ENCODE measurements at places on chromosomes 5 and 9.

- DNase-seq = no peak
Measured at GRCh38 chr5:33843579-33843978, 48.2 kb downstream of the ADAMTS12 start.

DNA sequence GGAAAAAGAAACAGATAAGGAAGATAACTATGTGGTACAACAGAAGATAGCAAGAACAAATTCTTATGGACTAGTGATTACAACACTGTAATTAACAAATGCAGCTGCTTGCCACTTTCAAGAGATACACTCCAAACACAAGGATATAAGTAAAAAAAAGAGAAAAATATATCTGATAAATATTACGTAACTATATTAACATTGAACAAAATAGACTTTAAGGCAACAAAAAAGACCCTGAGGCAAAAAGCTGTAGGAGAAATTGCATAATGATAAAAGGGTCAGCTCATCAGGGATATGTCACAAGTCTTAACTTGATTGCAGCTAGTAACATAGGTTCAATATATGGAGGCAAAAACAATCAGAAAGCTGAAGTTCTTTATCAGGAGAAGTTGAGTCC, 51.3 kb upstream of the RNF130 start:
- no peak for DNase-seq

- DNase-seq = no peak
Measured at GRCh38 chr5:17169507-17169906, 47.9 kb upstream of the BASP1 start.

GRCh38 chr9:23555851-23556250, 270.2 kb downstream of the ELAVL2 start:
- no peak for DNase-seq

GRCh38 chr5:136769093-136769492, 403.7 kb upstream of the TRPC7 start:
- no peak for DNase-seq

DNA sequence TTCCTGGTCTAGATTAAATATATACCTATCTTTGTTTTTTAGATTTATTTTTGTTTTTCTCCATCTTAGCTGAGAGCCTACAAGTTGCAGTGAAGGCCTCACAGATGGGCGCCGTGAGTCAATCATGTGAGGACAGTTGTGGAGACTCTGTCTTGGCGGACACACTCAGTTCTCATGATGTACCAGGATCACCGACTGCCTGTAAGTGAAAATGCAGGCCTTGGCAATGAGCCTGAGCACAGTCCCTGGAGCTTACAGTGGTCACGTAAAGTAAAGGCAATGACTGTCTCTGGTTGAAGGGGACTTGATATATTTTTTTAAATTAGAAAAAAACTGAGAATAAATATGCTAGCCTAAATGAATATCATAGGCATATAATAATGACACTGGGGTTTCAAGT, 271.9 kb downstream of the ARHGEF28 start:
- DNase-seq = no peak

GRCh38 chr5:179228341-179229121, 116.7 kb downstream of the ADAMTS2 start:
- DNase-seq = peak; percentile 59

GRCh38 chr5:114001076-114001475, 360.8 kb upstream of the KCNN2 start:
- no peak for DNase-seq

Data from RWPE2 (cell line).